ENCODE measurements at places on chromosomes 12 and 14.
A peak's percentile ranks its signal among the peaks of the same experiment; 100 is the strongest.

DNA sequence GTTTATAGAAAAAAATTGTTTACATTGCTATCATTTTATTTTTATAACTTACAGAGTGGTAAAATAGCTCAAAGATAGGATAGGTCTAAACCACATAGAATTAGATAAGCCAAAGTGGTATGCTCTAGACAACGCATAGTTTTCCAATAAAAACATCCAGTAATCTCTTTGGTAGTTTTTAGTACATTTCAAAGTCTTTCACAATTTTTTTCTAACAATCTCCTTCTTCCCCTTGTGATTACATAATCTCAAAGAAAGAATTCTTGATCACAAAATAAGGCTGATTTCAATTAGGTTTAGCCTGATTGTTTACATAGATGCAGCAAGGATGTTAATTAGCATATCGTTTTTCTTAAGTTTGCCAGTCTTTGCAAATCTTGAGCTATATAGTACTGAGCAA, 460.0 kb downstream of the FUT8 start:
- no peak for DNase-seq

GRCh38 chr12:122851820-122852219, 16.6 kb downstream of the HIP1R start:
- no peak for DNase-seq

DNA sequence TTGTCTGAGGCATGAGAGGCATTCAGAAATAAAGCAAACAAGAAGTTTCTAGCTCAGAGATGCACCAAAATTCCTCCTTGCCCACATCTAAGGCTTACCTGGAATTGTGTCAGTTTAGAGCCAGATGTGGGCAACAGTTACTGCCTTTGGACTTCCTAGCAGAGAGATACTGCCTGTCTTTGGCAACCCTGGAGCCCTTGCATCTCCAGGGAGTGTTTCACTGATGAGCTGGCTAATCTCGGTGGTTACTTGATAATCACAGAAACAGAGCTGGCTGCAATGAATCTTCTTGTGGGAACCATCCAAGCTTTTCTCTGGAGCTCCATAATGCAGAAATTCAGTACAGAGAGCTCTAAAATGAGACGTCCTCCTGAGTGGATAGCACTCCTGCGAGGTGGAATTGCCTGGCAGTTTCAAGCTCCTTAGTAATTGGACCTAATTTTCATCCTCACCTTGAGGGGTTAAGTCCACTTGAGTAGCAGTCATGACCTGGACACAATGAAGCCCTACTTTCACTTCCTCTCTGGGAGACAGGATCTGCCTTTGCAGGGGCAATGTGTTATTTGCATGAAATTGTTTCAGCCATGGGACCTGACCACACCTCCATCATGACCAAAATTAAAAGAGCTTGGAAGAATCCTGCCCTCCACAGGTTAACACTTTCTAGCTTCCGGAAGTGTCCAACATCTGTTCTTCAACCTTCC, 108.8 kb upstream of the ARHGAP5 start:
- no peak for DNase-seq

DNA sequence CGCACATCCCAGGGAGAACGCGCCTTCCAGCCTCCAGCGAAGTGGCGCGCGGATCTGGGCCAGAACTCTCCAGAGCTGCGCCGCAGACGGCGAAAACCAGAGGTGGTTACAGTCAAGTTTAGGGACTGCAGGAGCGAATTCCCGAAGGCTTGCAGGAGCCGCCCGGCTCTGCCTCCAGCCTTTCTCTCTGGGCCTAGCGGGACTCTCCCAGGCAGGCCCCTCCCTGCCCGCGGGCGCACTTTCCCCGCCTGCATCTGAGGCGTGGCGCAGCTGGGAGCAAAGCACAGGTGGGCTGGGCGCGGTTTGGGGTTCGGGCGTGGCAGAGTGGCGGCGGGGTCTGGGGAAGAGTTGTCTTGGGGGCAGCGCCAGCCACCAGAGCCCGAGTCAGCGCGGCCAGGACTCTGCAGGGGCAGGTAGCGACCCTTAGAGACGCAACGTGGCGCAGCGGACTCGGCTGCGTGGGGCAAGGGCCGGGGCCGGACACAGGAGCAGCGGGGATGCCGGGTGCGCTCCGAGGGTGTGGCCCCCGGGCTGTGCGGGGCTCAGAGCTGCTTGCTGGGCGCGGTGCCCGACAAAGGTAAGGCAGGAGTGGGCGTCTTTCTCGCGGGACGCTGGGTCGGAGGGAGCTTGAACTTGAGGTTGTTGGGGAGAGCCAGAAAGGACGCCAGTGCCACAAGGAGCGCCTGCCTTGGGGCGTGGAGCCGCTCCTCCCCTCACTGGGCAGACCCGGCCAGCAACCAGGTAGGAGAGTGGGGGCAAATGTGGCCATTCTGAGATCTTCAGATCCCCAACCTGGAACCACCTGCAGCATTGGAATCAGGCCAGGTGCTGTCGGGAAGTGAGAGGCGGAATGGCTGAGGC, 1126.0 kb downstream of the AACS start:
- no peak for DNase-seq

GRCh38 chr14:22486675-22487074, 102.3 kb downstream of the DAD1 start:
- DNase-seq = no peak

GRCh38 chr14:35789651-35790050, 19.4 kb downstream of the RALGAPA1 start:
- no peak for DNase-seq

GRCh38 chr12:132631666-132632065, 13.1 kb downstream of the P2RX2 start:
- DNase-seq = no peak

DNA sequence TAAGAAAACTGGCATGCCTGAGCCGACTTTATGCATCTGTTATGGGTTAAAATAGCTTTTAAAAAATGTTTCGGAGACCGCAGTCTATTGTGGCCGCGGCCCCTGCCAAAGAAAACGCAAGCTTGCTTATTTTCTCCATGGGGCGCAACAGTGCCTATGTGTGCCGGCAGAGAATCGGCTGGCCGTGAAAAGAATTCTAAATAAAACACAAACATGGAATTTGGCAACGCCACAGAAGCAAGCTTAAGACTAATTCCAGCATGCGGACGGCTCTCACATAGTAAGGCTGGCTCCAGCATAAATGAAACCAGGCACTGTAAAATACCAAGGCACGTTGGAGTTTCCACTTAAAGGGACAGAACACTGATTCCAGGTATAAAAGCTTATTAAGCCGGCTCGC, 56.7 kb downstream of the BCL11B start:
- no peak for DNase-seq

GRCh38 chr12:103505371-103506236, 9.8 kb upstream of the C12orf42 start:
- no peak for DNase-seq

- no peak for DNase-seq
These were observed 9.7 kb downstream of the SLC25A47 start for GRCh38 chr14:100332797-100333196.

DNA sequence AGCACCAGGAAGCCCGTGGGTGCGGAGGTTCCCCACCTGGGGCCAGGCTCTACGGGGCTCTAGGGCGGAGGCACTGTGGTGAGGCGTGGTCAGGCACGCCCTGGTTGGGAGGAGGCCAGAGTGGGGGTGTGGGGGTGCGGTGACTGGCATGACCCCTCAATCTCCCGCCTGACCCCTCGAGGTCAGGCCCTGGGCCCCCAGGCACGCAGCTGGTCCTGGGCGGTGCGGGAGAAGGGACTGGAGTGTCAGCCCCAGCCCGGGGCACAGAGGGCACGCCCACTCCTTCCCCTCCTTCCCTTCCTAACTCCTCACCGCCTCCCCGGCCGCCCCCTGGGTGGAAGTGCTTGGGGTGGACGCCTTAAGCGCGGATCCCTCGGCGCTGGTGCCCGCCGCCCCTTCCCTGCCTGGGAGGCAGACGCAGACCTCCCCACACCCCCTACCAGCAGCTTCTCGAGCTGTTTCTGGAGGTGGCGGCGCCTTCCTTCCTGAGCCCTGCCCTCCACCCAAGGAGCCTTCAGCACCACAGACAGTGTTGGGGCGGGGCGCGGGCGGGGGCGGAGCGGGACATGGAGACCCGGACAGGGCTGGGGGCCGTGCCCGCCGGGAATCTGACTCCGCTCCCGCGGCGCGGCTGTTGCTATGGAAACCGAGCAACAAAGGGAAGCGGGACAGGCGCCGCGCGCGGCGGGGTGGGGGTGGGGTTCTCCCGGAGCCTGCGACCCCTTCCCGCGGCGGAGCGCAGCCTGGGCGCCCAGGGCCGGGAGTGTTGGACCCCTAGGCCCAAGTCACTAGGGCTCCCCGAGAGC, 741 bp upstream of the CRIP2 start:
- DNase-seq = peak; percentile 53

GRCh38 chr12:30785630-30786029, 30.9 kb upstream of the CAPRIN2 start:
- no peak for DNase-seq

DNA sequence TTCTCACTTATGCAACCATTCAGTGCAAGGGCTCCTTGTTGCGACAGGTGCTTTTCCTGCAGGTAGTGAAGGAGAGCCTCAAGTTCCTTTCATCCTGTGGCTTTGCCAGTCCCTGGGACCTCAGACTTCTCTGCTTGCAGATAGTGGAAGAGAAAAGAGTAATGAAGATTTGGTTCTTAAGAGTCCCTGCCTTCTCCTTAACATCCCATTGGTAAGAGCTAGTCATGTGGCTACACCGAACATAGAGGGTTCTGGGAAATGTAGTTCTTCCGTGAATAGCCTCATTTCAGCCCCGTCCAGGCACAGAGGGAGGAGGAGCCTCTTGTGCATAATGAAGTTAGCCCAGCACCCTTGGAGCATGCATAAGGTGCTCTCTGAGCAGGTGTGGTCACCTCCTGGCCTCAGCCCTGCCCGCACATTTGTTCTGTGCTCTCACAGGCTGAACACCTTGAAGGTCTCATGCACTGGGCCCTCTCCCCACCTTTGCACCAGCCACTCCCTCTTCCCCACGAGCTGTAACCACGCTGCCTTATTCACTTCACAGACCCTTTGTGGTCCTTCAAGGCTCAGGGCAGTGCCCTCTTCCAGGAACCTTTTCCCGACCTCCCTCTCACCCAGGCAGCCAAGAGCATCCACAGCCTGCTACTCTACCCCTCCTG, 134.0 kb downstream of the BCL11B start:
- no peak for DNase-seq

- no peak for DNase-seq
These were observed 89.6 kb downstream of the NUAK1 start for GRCh38 chr12:106049105-106049504.

GRCh38 chr12:103745962-103746361, 95.1 kb downstream of the NT5DC3 start:
- DNase-seq = no peak

GRCh38 chr12:26122061-26122680, 2.7 kb downstream of the BHLHE41 start:
- no peak for DNase-seq

GRCh38 chr12:23340351-23340750, 609.1 kb downstream of the SOX5 start:
- DNase-seq = no peak

DNA sequence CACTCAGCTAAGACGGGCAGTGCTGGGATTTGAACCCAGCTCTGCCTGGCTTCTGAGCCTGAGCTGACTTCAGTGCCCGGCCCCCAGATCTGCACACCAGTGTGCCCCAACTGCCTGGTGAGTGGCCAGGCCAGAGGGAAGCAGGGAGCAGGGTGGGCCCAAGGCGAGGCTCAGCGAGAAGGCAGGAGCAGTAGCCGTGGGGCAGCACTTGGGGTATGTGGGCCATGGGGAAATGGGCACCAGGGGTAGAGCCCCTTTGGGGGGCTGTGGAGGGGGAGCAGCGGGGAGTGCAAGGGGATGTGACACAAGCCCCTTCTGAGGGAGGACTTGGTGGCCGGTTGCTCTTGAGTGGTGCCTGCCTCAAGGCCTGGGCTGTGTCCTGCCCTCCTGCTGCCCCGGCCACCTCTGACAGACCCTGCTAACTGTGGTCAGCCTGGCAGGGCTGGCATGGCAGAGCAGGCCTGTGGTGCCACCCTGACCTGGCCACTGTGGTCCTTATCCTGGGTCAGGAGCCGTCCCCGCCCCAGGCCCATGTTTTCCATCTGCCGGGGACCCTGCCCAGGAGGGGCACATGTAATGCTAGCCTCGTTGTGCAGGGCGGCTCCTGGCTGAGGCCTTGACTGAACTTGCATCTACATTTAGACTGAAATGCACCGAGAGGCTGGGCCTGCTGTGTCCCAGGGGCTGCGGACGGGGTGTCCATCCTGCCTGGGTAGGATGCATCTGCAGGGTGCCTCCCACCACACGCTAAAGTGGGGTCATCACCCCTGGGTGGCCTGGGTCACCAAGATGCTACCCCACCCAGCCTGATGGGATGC, 90.5 kb downstream of the KIF26A start:
- no peak for DNase-seq

- DNase-seq = no peak
These were observed 25.7 kb upstream of the CERS5 start for GRCh38 chr12:50192908-50193307.

DNA sequence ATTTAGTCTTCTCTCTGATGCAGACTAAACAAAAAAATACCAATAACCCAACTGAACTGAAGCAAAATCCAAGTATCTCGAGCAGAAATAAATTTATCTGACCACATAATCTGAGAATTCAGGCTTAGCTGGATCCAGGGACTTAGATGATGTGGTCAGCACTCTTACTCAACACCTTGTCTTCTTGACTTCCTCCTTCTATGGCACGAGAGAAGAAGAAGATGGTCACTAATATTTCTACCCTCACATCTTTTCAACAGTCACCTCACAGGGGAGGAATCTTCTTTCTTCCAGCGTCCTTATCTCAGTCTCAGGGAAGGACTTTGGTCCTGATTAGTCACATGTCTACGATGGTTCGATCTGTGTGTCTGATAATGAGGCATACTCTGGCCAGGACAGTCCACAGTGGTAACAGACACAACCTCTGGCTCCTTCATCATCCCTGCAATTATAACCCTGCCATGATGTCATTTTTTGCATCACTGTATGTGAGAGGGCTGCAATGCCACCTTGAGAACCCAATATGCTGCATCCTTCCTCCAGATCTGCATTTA, 15.8 kb downstream of the RGS6 start:
- DNase-seq = no peak
